Epithelial cell of alveolus of lung (primary cell): ENCODE measurements at places on chromosomes 3 and 15. TPM values are rescaled to one million over a fixed set of nuclear protein-coding genes. Genes with fewer than 3 reads are reported as not detected.

Gene DNAH12
- total RNA-seq = under 0.01 TPM in 1 of 2 replicates, not detected in the other

Gene STRC
- not detected in 2 replicates for total RNA-seq

Gene NISCH
- 24.0 and 65.3 TPM in 2 replicates for total RNA-seq

Gene PARL
- total RNA-seq = 45.5 and 58.1 TPM in 2 replicates

Gene ANKRD34C
- not detected in 2 replicates for total RNA-seq

Gene MFGE8
- total RNA-seq = 162 and 184 TPM in 2 replicates

Gene ACOX2
- 3.1 and 9.1 TPM in 2 replicates for total RNA-seq

Gene FSIP1
- 0.16 and 0.26 TPM in 2 replicates for total RNA-seq

Gene FBXW12
- total RNA-seq = not detected in 2 replicates

Gene ZNF662
- total RNA-seq = 1.3 and 3.0 TPM in 2 replicates

Gene CCNL1
- 50.3 and 76.6 TPM in 2 replicates for total RNA-seq

Gene CD80
- not detected in 2 replicates for total RNA-seq

Gene C3orf33
- 2.7 and 2.8 TPM in 2 replicates for total RNA-seq

Gene PLA2G4D
- total RNA-seq = not detected in 2 replicates

Gene TMEM158
- total RNA-seq = 25.3 and 153 TPM in 2 replicates

Gene CFAP92
- total RNA-seq = 0.40 and 1.3 TPM in 2 replicates

Gene GOLGA8S
- not detected in 2 replicates for total RNA-seq

Gene CIB1
- total RNA-seq = 20.0 and 41.6 TPM in 2 replicates

Gene CTXN2
- not detected in 2 replicates for total RNA-seq

Gene INSYN1
- total RNA-seq = 0.52 and 2.0 TPM in 2 replicates

Gene GOLGA6L10
- total RNA-seq = 0.13 TPM in 1 of 2 replicates, not detected in the other

Gene DUOXA2
- total RNA-seq = under 0.01 TPM in 1 of 2 replicates, not detected in the other

Gene OXTR
- total RNA-seq = 0.72 and 4.3 TPM in 2 replicates

Gene U2SURP
- 35.6 and 39.5 TPM in 2 replicates for total RNA-seq

Gene MCF2L2
- total RNA-seq = 0.52 and 1.4 TPM in 2 replicates

Gene ZMYND10
- 0.48 and 1.4 TPM in 2 replicates for total RNA-seq
